Adrenal gland (tissue), 19 donors: ENCODE measurements at places on chromosomes 5 and 9.

DNA sequence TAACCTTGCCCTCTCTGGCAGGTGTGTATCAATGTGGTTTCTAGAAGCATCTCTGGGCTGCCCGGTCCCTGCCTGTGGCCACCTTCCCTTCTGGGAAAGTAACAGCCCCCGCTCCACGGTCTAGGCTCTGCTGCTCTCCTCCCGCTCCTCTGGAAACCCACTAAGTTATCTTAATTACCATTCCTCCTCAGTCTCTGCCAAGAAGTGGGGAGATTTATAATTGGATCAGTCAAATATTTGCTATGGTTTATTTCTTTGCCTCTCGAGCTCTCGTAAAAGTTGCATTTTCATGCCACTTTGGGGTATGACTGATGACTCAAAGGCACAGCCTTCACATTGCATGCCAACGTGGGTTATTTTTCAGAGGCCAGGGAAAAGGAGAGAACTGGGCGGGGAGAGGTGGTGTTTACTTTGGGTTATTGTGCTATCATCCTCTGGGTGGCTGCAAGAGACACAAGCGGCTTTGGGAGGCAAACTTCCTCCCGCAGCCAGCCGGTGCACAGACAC lies 205.3 kb upstream of the WWC1 start:
- DNase-seq, result no peak

- DNase-seq, result no peak
These were observed 107.8 kb upstream of the PRLR start for GRCh38 chr5:35338157-35338453.

GRCh38 chr9:22817181-22817580 lies 370.6 kb downstream of the DMRTA1 start:
- DNase-seq, result no peak

DNA sequence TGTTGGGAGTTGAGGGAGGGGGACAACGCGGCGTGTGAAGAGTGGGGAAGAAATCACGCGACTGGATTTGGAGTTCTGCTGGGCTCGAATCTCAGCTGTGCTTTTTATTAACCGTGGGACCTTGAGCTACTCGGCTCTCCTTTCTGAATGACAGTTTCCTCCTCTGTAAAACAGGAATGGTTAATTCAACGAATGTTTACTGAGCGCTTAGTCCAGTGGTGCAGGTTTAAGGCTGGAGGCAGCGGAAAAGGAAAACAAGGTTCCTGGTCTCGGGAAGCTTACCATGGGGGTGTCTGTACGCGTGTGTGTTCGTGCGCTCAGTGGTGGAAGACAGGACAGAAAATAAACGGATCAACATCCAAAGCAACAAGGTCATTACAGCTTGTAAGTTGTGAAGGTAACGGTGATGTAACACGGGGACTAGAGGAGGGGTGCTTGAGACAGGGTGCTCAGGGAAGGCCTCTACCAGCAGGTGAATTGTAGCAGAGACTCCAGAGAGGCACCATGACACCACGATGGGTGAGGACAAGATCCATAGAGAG lies 277 bp downstream of the EIF4E1B start:
- DNase-seq, result no peak

- no peak for DNase-seq
These were observed 1.3 kb downstream of the OR13J1 start for GRCh38 chr9:35868933-35869332.

DNA sequence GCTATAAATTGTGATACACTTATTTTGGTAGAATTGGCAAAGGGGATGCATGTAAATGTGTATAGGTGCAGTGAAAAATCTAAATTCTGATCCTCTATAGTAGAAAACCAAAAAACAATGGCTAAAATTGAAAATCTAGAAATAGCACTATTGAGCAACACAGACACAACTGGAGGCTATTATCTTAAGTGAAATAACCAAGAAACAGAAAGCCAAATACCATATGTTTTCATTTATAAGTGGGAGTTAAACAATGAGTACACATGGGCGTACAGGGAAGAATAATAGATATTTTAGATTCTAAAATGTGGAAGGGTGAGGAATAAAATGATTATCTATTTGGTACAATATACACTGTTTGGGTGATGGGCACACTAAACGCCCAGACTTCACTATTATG lies 183.2 kb upstream of the TUSC1 start:
- DNase-seq, result no peak

- no peak for DNase-seq
These were observed 22.4 kb upstream of the THG1L start for GRCh38 chr5:157708866-157709265.
